Stimulated activated CD8-positive, alpha-beta memory T cell treated with anti-CD3 and anti-CD28 coated beads, Interleukin-7, amount 100 ng/mL, for 1 hour (primary cell): ENCODE measurements at places on chromosomes 6 and 20.

GRCh38 chr6:149925253-149925973 lies 2.5 kb upstream of the RAET1G start:
- DNase-seq: no peak

- DNase-seq: no peak
Measured at GRCh38 chr6:38499529-38500096, 140.1 kb downstream of the BTBD9 start.

DNA sequence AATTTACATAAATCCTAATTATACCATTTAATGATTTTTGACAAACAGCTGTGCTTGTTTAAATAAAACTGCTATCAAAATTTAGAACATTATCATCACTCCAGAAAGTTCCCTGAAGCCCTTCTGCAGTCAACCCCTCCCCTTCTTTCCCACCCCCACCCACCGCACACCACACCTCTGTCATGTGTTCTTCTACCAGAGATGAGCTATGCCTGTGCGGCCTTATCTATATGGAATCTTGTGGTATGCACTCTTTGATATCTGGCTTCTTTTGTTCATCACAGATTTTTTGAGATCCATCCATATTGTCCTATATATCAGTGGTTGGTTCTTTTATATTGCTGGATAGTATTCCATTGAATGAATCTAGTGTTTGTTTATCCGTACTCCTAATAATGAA lies 7.2 kb downstream of the MYLIP start:
- no peak for DNase-seq

- no peak for DNase-seq
Measured at GRCh38 chr6:124857746-124858145, 104.5 kb upstream of the RNF217 start.

DNA sequence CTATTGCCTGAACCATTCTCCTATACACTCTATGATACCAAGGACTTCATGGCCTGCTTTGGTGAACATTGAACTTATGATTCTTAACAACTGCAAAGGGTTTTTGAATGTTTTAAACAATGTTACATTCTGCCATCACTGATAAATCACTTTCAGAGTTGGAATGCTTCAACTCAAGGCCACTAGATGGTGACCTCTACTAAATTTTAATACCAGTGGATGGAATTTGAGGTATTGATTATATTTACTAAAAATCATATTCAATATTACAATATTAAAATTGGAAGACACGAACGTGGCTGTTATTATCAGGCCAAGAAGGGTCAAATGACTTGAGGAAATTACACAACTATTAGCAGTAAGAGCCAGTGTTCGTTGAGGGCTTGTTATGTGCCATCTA lies 18.6 kb downstream of the MYCT1 start:
- no peak for DNase-seq

DNA sequence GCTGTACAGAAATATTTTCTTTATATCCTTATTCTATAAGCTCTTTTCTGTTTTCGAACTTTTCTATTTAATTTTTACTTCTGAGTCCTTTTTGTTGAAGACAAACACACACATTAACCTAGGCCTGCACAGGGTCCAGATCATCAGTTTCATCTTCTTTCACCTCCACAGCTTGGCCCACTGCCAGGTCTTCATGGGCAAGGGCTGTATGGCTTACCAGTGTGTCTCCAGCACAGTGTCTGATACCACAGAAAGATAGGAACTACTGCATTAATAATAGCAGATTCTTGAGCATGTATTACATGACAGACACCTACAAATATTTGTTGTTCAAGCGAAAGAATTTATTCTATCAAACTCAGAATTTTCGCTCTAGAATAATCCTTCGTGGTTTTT lies 24.4 kb downstream of the QKI start:
- DNase-seq: no peak

DNA sequence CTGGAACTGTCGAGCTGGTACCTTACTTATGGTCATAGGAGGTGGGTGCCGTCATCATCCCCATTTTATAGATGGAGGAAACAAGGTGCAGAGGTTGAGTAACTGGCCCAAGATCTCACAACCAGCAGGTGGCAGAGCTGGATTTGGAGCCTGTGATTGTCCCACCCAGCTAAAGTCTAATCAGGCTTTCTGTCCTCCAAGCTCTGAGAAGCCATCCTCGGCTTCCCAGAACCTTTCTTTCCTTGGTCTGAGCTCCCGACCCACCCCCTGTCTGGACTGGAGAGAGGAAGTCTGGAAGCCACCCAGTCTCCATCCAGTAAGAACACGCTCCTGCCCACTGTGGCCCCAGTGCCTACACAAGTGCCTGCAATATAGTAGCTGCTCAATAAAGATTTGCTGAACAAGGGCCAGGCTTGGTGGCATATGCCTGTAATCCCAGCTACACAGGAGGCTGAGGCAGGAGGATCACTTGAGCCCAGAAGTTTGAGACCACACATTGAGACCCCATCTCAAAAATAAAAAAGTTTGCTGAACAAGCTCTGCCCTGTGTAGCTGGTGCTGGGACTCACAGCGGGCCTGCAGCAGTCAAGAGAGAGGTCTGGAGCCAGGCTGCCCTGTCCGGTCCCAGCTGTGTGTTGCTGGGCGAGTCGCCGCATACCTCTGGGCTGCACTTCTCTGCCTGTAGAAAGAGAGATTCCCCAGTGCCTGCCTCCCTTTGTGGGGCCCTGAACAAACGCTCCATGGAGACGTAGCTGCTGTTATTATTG lies 32.5 kb upstream of the DLGAP4 start:
- DNase-seq: no peak

DNA sequence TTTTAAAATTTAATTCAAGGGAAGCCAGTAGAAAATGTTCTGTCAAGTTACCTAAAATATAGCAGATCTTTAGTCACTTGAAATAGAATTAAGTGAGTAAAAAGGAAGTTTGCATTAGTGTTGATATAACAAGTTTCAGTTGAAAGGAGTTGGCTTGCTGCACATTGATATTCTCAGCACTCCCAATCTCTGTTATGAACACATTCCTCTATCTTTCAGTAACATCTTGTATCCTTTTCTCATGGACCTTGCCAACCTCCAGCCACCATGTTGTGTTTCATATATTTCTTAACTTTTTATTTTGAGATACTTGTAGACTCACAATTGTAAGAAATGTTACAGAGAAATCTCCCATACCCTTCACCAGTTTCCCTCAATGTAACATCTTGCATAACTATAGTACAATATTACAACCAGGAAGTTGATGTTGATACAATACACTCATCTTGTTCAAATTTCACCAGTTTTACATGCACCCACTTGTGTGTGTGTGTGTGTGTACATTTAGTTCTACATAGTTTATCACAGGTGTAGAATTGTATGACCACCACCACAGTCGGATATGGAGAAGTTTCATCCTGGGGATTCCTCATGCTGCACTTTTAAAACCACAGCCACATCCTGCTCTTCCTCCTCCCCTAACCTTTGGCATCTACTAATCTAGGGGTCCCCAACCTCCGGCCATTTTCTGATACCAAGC lies 20.2 kb upstream of the PAQR8 start:
- no peak for DNase-seq

GRCh38 chr6:160065200-160065599 lies 56.4 kb upstream of the SLC22A1 start:
- DNase-seq: no peak

DNA sequence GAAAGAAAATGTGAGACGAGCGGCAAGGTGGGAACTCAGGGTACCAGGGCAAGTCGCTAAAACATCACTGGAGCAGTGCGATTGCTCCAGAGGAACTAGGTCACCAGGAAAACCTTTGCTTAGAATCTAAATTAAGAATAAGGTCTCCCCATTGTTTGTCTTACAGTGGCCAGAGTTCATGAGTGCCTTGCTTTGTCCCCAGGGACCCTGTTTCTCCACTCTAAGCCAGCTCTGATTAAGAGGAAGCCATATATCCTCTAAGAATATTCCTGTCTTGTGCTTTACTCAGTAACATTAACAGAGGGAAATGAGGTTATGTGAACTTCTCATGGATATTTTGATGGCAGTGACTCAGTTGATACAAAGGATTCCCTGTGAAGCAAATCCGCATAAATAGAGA lies 305.8 kb downstream of the CD83 start:
- DNase-seq: no peak

GRCh38 chr6:45116714-45117410 lies 211.3 kb upstream of the RUNX2 start:
- DNase-seq: no peak

GRCh38 chr6:39882531-39882899 lies 51.7 kb downstream of the MOCS1 start:
- no peak for DNase-seq

GRCh38 chr20:64160118-64160517 lies 4.1 kb upstream of the MYT1 start:
- DNase-seq: no peak

GRCh38 chr6:92024110-92024509 lies 1395.2 kb downstream of the EPHA7 start:
- no peak for DNase-seq

DNA sequence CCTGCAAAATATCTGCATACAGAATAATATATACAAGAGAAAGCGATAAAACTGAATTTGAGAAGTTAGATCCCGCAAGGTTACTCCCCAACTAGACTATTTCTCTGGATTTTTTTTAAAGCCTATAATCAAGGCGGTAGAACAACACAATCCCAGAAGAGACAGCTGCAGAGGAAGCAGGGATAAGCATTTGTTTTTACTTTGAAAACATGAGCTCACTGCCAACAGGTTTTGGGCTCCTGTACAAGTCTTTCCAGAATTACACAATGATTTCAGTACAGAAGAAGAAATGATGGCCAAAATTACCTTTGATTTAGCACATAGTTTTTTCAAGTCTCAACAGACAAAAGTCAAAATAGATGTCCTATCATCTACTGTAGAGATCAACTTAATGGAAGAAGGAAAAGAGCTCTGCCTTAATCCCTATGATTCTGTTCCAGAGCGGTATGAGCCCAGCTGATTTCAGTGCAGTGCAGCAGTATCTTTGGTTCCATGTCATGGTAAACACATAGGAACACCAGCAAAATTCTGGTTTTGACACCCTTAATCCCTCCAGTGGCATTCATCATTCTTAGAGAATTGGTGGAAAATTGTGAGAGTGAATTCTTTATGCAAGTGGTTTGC lies 304.3 kb downstream of the HDGFL1 start:
- no peak for DNase-seq

DNA sequence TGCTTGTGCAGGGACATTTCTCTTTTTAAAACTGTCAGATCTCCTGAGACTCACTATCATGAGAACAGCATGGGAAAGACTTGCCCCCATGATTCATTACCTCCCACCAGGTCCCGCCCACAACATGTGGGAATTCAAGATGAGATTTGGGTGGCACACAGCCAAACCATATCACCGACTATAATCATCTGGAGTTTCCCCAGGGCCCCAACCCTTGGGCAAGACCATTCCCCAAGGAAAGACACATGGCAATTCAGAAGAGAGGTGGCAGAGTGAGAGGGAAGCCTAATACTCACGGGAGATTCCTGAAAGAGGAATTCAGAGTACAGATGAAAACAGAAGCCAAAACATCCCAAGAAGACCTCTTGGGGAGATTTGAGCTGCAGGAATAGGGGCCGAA lies 291.0 kb upstream of the PLCB4 start:
- DNase-seq: no peak

GRCh38 chr6:106125925-106126435 lies 39.8 kb downstream of the PRDM1 start:
- DNase-seq: no peak

DNA sequence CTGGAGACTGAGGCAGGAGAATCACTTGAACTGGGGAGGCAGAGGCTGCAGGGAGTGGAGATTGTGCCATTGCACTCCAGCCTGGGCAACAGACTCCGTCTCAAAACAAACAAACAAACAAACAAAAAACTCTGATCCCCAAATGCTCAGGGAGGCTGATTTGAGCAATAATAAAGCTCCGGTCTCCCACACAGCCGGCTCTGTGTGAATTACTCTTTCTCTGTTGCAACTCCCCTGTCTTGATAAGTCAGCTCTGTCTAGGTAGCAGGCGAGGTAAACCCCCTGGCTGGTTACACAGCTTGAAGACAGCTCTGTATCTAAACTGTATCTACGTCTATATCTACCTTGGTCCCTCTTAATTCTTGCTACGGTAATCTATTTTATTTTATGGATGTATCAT lies 6.4 kb upstream of the SERINC3 start:
- DNase-seq: no peak

GRCh38 chr6:143575901-143576426 lies 64.4 kb upstream of the FUCA2 start:
- DNase-seq: no peak

GRCh38 chr6:53536561-53536960 lies 8.3 kb downstream of the GCLC start:
- DNase-seq: no peak

DNA sequence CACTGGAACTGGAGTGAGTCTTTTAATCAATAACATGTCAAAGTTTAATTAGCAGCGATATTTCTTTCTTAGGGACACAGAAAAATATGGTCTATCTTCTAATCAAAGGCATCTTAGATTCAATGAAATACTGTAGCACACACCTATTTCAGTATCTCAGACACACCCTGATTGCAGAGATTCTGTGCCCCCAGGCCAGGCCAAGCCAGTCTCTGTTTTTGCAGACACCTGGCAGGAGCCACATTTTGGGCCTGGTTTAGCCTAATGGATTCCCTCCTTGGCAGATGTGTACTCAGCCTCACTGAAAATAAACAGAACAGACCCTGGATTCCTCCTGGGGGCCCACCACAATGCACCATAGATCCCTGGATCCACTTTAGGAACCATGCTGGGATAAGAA lies 74.8 kb downstream of the LRFN2 start:
- DNase-seq: no peak

DNA sequence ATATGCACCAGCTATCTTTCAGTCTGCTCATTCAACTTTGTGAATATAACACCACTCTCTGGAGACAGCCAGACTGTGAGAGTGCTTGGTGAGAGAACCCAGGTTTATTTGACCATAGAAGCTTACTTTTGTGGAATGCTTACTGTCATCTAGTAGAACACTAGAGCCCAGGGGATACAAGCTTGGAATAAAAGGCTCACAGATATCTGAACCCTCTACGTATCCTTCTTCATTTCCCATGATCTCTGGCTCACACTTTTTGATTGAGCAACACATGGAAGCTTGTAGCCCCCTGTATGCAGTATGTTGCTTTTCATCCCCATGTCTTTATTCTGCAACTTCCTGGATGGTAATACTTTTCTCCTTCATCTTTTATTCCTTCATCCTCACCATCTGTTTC lies 835.3 kb upstream of the CITED2 start:
- DNase-seq: no peak

DNA sequence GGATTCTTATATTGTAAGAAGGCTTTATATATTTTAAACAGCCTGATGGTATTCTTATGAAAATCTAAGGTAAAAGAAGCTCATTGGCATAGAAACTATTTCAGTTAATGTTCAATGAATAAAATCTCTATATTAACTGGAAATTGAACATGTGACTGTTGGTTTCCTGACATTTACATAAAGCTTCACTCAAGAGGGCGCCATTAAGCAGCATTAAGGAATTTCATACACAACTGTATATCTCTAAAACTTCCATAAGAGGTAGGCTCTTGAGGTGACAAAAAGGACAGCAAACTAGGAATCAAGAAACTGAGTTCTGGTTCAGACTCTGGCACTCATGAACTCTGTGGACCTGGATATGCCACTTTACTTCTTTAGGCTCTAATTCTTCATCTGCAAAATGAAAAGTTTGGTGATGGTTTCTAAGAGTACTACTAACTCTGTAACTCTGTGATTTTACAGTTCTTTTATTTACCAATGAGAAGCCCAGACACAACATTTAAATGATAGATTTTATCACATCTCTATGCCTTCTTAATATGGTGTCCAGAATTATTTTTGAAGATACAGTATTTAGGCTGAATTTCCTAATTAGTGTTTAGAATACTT lies 147.5 kb downstream of the FLRT3 start:
- DNase-seq: no peak
